Left kidney (tissue), 8 donors: ENCODE measurements at places on chromosomes 6 and 20. TPM values are rescaled to one million over a fixed set of nuclear protein-coding genes. Genes with fewer than 3 reads are reported as not detected.

GRCh38 chr6:3899970-3900439 is 50.8 kb downstream of the FAM50B start:
- no peak for DNase-seq

DNA sequence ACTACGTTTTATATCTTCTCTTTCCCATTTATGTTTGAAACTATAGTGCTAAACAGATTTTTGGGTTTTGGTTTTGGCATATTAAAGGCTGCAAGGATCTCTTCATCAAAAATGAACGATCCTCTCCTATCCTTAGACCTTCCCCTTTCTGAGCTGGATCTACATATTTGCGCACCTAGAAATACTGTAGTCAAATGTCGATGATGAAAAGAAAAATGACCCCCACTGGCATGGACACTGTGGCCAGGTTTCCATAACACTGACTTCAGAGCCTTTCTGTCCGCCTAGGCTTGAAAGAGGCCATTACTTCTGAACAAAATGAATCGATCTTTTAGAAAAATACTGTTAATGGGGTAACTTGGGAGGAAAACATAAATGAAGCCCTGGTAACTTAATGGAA is 5.8 kb downstream of the FLRT3 start:
- no peak for DNase-seq

GRCh38 chr6:158040051-158040803 is 58.6 kb downstream of the SYNJ2 start:
- DNase-seq = no peak

Gene CRISP3
- polyA plus RNA-seq = not detected

Gene HLA-DRA
- polyA plus RNA-seq = 58.9 TPM
